Stimulated activated CD8-positive, alpha-beta memory T cell treated with anti-CD3 and anti-CD28 coated beads, Interleukin-7, amount 100 ng/mL, for 1 hour (primary cell): ENCODE measurements at places on chromosomes 7 and 10.

GRCh38 chr7:94843553-94843952 lies 63.8 kb upstream of the PPP1R9A start:
- no peak for DNase-seq

DNA sequence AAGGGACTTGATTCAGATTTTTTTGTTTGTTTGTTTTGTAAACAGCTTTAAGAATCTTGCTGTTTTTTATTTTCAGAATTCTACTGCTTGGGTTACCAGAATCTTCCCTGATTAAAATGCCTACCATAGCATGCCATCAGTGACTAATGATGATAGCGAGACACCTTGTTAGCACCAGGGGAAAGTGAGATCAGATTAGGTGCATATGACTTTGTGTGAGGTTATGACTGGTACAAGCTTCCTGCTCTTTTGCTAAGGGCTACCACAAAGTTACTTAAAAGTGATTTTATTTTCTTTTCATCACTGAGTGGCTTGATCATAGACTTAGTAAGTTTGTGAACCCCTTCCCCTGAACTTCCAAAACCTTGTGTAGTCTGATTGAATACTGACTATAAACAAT lies 93.5 kb downstream of the SND1 start:
- no peak for DNase-seq

GRCh38 chr10:95650232-95650631 lies 6.3 kb downstream of the ALDH18A1 start:
- DNase-seq, result no peak

- DNase-seq, result no peak
These were observed 158.1 kb downstream of the BTAF1 start for GRCh38 chr10:92081641-92082040.

DNA sequence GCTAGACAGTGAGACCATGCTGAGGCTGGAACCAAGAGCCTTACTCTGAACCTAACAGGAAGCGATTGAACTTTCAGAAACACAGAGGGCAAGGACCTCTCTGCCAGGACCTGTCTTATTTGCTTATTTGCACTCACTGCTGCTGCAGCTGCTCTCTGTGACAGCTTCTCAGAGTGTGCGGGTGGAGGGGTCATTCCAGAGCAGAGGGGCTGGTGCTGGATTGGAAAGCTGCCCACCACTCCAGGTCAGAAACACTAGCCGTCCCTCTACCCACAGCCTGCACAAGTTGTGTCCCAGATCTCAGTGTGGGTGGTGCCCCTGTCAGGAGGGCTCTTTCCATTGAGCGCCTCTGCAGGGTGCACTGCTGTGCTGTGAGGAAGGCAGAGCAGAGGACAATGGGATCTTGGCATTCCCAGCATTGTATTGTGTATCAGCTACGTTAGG lies 126.2 kb downstream of the CCNY start:
- no peak for DNase-seq

GRCh38 chr10:115129752-115130151 lies 36.6 kb downstream of the ATRNL1 start:
- no peak for DNase-seq

DNA sequence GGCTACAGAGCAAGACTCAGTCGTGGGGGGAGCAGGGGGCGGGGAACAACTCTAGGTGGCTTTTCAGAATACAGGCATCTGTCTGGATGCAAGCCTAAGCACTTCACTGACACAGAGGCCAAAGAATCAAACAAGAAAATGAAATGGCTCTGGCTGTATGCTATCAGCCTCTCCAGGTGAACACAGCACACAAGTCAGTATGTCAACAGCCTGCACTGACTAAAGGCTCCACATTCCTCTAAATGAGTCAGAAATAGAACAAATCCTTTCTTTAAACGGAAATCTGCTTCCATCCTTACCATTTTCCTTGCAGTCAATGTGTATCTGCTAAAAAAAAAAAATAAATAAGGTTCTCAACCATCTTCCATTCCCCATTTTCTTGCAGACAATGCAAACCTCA lies 88.3 kb downstream of the ARMH3 start:
- DNase-seq, result no peak

DNA sequence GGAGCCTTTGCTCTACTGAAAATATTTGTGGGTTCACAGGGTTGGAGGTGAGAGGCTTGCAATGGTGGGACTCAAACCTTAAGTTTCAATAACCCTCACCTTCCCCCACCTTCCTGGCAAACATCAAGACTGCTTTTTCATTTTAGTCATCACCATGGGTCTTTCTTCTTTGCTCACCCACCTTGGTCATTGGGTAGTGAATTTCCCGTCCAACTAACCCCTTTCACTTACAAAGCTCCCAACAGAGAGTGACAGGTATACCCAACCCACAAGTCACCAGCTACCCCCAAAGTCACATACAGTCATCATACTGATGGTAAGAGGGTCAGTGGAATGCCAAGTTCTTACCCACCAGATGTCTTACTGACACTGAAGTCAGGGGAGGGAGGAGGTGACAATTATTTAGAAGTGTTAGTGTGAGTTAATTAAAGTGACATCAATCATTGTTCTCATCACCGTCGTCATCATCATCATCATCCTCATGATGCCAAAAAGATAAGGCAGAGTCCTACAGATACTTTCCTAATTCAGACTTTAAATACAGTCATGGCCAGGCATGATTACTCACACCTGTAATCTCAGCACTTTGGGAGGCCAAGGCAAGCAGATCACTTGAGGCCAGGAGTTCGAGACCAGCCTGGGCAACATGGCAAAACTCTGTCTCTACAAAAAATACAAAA lies 49.0 kb downstream of the PIK3AP1 start:
- DNase-seq, result no peak

GRCh38 chr10:57973451-57973850 lies 294.2 kb downstream of the IPMK start:
- no peak for DNase-seq

GRCh38 chr10:117000580-117000979 lies 4.4 kb downstream of the SHTN1 start:
- no peak for DNase-seq

DNA sequence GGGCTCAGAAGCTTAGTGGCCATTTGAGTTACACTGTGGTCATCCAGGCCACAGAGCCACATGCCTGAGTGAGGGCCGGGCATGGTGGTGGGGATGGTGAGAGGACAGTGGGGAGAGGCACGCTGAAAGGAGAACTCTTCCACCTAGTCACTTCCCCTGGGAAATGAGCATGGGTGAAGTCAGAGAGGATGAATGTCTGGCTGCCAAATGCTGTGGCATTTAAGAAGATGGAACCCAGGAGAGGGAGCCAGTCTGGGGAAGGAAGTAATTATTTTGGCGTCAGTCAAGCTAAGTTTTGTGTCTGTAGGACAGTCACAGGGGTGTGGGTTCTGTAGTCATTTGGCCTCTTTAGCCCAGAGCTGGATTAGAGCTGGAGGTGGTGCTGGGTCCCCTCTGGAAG lies 86.0 kb upstream of the PODXL start:
- DNase-seq, result no peak
